DMS53 (cell line): ENCODE measurements at places on chromosomes 3 and 15.

GRCh38 chr3:128075522-128076482, 23.6 kb downstream of the SEC61A1 start:
- peak; percentile 77 for DNase-seq

- DNase-seq, result peak; percentile 77
These were observed 296.8 kb downstream of the DOCK3 start for GRCh38 chr3:50971487-50971924.

GRCh38 chr3:195227871-195228270, 43.1 kb downstream of the XXYLT1 start:
- peak; percentile 38 for DNase-seq

DNA sequence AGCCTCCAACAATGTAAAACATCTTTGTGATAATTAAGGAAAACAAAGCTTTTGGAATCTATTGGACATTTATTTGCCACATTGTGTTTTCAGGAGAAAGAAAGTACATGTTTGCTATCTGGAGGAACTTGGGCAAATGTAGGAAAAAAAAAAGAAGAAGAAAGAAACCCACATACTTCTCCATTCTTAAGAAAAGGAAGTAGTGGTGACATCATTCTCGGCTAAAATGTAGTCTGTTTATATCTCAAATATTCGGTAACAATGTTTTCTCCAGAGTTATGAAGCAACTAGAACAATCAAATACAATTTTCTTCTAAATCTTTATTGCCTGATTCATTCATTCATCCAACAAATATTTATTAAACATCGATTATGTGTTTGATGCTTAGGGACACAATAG, 2.3 kb upstream of the TGFBR2 start:
- no peak for DNase-seq

DNA sequence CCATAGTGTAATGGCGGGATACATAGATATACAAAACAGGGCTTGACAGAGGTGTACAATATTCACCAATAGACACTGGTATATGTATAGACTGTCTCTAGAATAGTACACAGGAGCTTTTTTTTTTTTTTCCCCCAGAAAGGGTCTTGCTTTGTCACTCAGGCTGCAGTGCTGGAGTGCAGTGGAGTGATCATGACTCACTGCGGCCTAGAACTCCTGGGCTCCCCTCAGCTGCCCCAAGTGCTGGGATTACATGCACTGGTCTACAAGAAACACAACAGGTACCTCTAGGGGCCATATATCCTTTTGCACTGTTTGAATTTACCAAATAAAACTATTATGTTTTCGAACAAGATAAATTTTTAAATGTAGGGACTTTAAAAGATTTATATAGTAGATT, 12.3 kb downstream of the RHOA start:
- no peak for DNase-seq

DNA sequence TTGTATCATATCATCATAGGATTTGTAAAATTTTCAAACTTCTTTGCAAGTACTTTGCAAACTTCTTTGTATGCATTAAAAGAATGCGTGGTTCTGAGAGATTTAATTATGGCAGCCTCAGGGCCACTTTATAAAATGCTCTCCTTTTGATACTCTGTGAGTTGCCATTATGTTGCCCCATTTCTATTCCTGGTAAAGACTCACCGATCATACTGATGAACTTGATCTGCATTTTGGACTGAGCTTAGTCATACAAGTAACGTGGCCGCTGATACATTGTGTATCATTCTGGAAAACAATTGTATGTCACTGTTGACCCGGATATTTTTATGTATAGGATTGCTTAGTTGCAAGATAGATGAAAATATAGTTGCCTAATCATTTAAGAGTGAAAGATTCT, 38.8 kb downstream of the AKAP13 start:
- DNase-seq, result no peak

GRCh38 chr3:103873897-103874545, 1439.2 kb downstream of the ZPLD1 start:
- DNase-seq, result no peak

GRCh38 chr3:167723872-167724271, 10.8 kb downstream of the PDCD10 start:
- no peak for DNase-seq

DNA sequence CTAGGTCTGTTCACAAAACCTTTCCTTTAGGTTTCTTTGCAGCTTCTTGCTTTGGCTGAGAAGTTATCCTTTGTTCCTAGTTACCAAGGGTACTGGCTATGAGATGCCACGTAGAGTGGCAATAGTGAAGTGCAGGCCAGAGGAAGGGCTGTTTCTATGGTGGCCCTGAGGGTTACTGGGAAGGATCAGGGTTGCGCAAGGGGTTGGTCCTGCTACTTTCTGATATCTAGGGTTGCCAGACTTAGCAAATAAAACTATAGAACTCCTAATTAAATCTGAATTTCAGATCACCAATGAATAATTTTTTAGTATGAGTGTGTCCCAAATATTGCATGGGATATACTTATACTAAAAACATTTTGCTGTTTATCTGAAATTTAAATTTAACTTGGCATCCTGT, 317.6 kb upstream of the CTDSPL start:
- DNase-seq, result no peak

DNA sequence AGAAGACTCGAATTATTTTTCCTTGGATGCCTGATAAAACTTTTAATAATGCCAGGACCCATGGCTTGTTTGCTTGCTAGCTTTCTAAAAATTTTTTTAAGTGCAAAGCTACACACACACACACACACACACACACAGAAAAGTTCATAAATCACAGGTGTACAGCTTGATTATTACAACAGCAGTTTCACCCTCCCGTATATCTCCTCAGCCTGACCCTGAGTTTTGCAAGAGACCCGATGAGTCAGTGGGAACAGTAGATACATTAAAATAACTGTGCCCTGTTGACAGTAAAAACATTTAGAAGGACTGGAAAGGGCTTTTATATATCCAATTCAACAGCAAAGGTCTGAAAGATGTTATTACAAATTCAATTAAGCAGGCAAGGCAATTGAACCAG, 46.7 kb downstream of the EMC4 start:
- DNase-seq, result no peak

DNA sequence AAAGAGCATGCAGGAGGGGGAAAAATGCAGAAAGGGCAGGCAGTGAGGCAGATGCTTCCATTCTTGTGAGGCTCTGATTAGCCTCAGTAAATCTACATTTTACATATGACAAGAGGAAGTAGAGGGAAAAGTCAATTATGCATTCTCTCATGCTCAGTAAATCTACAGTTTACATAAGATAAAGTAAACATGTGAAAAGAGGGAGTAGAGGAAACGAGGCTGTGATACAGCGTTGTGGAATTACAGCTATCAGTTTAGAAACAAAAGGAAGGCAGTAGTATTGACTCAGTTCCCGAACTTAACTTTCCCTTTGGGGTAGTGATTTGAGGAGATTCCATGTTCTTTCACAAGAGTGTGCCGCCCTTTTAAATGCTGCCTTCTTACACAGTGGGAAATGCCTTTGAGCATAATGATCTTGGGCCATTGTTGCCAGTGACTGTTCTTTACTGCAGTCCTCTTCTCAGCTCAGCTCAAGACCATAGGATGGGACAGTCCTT, 39.3 kb downstream of the OSTN start:
- DNase-seq, result peak; percentile 39

GRCh38 chr15:42344763-42345162, 14.5 kb upstream of the CAPN3 start:
- no peak for DNase-seq

DNA sequence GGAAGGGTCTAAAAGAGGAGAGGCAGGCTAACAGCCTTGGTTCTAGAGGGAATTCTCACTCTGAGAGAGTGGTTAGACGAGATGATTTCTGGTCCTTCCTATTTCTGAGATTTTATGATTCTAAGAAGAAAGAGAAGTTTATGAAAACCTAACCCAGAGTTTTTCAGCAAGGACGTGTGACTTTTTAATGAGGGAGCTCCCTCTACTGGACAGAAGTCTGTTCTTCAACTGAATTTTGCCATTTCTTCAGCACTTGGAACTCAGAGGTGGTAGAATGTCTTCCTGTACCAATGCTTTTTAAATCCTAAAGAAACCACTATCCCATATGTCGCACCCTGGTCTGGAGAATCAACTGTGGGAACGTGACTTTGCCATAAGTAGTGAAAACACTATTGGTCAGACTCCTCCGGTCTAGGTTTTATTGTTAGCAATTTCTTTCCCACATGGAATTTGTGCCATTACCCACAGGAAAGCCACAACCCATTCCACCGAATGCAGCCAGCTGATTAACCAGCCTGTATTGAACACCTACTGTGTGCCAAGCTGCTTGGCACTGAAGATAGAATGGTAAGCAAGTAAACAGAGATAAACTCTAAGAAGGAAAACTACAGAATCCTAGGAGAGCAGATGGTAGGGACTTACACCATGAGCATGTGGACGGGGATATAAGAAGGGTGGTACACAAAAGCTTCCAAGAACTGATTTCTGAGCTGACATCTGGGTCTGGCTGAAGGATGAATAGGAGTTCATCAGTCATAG, 199.5 kb upstream of the LMCD1 start:
- peak; percentile 60 for DNase-seq

- no peak for DNase-seq
These were observed 292.6 kb upstream of the NR2E3 start for GRCh38 chr15:71517751-71518150.

DNA sequence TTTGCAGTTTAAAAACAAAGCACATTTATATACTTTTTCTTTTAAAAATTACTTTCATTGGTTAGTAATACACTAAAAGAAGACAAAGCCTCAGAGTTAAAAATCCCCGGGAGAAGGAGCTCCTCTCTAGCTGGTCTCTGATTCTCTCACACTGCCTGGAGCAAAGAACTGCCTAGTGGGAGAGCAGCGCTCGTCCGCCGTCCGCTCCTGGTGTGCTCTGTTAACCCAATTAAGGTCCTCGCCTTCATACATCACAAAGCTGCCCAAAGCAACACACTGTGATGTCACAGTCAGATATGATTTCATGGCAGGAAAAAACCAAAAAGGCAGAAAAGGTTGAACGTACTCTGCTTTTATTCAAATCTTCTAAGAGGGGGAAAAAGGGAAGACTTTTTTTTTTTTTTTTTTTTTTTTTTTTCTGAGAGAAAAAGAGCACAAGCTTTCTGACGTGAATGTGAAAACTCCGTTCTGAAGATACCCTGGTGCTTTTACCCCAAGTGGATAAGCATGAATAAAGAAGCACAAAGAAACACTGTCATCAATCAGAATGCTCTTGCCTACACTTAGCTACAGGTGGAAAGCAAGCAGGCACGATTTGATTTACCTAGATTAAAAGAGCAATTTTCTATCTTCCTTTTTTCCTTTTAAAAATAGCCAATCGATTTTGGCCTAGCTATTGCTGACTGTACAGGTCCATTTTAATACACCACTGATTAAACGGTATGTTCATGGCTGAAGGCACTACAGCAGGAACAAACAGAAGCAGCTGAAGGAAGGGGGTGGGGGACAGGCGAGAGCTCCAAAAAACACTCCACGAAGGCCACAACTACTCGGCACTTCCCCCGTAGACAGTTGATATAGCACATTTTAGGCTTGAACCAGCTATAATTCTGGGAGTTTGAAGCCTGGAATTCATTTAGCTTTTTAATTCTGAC, 115.2 kb downstream of the TIGIT start:
- DNase-seq, result no peak

DNA sequence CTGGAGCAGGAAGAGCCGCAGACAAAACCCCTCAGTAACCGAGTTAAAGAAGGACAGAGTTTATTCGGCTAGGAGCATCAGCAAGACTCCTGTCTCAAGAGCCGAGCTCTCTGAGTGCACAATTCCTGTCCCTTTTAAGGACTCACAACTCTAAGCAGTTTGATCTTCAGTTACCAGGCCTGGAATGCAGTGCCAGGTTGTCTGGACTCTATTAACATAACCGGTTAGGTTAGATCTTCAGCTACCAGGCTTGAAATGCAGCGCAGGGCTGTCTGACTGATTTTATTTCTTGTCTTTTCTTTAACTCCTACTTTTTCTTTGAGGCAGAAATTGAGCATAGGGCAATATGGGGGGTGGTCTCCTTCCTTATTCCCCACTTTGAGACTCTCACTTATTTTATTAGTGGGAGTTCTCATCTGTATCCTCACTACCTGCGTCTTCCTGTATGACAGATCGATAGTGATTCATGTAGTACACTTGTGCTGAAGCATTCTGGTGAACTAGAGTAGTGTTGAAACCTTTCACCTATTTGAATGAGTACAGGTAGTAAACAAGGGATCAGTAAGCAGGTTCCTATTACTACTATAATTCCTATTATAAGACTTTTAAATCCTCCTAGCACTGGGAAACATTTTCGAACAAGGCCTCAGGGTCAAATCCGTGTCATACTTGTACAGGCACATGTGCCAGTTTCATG, 325.0 kb downstream of the CGGBP1 start:
- peak; percentile 68 for DNase-seq

DNA sequence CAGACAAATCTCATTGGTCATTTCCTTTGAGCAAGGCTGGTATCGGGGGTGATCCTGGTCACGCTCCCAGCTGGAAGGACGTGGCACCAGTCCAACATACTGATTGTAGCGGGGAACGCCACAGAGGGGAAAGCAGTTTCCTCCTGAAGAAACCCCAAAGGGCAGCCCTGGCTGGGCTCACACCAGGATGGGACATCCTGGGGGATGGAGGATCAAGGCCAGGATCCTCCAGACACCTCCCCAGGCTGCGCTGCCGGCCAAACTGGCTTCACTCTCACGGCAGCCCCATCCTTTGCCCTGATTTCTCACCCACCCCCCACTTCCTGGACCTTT, 36.6 kb downstream of the MUC20 start:
- no peak for DNase-seq

DNA sequence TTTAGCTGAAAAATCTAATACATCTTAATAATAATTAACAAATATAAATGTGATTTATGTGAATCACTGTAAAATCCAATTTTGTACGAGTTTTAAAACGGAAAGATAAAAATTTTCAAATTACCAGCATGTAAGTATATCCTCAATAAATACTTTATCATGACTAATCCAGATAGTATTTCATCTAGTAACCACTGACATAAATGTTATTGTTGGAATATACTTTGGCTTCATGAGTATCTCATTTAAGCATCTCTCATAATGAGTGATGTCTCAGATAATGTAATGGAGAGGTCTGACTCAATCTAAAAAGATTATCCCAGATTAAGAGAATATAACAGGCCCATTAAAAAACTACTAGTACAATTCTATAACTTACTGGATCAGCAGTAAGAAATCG, 216.3 kb downstream of the STAG1 start:
- no peak for DNase-seq

DNA sequence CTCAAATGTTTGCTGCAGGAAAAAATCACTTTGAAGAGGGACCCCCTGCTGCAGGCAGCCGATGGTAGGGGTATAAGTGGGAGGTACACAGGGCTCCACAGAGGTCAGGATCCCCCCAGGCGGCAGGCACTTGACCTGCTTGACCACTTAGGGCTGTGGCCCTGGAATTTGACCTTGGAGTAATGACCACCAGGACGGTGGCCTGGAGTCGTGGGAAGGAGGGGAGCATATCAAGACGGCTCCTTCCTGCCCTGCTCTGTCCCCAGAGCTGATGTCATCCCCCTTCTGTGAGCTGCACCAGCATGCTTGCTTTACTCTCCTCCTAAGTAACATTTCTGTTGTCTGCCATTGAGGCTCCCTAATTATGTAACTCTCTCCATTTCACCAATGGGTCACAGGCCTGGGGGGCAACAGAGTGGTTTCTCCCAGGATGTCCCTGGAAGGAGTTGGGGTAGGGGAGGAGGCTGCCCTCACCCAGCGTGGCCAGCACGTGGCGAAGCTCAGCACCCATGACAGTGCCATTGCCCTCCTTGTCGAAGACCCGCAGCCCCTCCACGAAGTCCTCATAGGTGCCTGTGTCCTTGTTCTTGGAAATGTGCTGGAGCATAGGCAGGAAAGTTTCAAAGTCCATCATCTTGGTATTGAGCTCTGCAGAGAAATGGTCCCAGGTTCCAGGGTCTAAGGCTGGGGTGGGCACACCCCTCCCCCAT, 4.1 kb downstream of the MYL3 start:
- no peak for DNase-seq

- peak; percentile 23 for DNase-seq
These were observed 67.0 kb downstream of the TNIK start for GRCh38 chr3:171393032-171393744.
